Suppressor macrophage treated with lipopolysaccharide for 1 hour (primary cell): ENCODE measurements at places on chromosomes 6 and 20.

DNA sequence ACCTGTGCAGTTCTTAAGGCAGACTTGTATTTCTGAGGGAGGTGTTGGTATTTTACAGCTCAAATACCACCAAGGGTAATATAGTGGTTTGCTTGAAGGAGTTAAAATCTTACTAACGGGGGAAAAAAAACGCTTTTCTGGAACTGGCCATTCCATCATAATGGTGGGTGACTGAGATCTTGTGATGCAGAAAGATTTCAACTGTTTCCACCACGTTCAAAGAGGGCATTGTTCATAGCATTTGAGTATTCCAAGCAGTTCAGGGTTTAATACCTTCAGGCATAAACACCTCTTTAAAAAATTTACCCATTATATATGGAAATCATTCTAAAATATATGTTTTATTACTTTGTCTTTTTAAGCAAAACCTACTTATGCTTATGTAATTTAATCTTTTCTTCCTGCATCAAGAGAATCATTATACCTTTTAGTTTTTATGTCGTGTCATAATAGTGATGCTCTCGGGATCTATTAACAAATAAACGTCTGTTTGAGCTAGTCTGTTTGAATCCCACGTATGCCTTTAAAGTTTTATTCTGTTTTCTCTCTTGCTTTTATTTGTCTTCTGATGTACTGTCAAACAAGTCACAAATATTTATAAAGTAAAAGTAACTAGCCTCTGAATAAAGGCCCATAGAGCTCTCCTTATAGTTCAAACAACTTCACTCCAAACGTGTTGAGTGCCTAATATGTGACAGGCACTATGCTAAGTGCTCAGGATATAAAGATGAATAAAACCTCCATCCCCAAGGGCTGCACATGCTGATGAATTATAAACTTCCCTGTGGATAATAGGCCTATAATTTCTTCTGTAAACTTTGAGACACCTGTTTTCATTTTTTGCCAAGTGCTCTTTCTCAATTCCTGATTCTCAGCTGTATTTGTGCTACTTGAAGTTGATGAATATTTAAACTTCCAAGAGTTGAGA, 298.8 kb upstream of the FERMT1 start:
- no peak for DNase-seq

- peak; percentile 86 for DNase-seq
Measured at GRCh38 chr6:132483779-132484679, 28.9 kb downstream of the STX7 start.

DNA sequence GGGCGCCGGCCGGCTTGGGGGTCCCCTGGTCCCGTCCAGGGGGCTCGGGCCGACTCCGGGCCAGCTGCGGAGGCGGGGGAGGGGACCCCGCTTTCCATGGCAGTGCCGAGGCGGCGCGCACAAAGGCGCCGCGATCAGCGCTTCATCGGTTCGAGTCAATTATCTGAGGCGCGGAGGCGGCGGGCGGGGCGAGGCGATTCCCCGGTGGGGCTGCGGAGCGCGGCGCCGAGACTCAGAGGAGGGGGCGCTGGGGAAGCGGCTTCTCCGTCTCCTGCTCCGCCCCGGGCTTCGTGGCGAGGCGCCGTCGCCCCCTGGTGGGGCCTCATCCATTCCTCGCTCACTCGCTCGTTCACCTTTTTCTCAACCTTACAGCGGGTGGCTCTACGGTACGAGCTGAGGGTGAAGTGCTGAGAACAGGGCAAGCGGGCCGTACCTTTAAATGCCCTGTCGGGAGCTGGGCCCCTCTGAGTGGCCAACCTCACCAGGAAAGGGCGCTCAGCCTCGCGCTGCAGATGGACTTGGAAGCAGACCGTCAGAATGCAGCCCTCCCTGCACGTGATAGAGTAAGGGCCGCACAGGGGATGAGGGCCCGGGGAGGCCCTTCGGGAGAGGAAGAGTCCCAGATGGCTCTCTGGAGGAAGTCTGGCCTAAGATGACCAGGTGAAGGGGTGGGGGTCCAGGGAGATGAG, 39.9 kb downstream of the SLC52A3 start:
- DNase-seq = peak; percentile 86

DNA sequence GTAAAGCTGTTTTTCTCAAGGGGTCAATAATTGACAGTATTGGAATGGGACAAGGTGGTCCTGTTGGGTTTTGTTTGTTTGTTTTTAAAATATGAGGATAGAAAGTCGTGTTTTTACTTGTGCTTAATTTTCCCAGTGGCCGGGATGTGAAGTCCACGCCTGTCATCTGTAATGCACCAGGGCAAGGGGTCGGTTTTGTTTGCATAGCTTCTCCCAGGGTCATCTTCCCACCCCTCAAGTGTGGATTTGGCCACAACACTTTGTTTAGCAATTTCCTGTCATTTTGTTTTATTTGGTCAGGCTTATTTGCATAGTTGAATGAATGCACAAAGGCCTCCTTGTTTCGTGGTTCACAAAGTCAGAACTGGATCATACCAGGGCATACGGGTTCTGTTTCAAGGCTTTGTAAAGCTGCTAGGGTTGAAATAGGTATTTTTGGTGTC, 29.8 kb downstream of the SYNJ2 start:
- no peak for DNase-seq

DNA sequence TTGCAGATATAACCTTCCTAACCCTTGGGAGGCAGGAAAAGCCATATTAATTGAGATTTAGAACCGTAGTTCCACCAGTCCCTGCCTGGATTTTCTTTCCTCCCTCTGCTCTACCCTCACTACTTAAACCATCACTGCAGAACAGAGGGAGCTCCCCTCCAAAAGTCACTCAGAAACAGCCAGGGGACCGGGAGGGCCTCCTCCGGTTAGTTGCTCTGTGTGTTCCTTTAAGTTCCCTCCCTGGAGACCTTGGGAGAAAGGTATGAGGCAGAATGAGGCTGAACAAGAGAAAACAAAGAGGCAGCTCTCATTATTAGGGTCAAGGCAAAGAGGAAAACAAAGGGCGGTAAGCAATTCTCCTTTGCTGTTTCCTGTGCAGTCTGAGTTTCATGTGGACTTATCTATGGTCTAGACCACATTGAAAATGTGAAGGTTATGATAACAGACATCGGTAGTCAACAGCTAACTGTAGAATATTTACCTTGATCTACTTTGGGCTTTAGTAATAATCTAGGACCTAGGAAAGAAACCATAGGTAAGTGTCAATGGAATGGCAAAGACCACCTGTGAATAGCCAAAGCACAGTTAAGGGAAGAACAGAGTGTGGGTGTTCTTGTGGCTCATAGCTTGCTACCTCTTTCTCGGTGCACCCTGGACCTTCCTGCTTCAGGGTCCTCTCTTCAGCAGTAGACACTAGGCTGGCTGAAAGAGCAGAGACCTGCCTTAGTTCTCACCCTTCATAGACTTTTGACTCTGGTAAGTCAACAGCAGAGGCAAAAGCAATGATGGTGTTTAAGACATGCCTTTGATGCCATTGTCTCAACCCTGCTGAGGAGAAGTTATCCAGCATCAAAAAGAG, 250.9 kb upstream of the CITED2 start:
- no peak for DNase-seq

- no peak for DNase-seq
Measured at GRCh38 chr20:59050437-59050836, 7.9 kb upstream of the PRELID3B start.

- DNase-seq = no peak
Measured at GRCh38 chr20:64138276-64138815, 25.9 kb upstream of the MYT1 start.

DNA sequence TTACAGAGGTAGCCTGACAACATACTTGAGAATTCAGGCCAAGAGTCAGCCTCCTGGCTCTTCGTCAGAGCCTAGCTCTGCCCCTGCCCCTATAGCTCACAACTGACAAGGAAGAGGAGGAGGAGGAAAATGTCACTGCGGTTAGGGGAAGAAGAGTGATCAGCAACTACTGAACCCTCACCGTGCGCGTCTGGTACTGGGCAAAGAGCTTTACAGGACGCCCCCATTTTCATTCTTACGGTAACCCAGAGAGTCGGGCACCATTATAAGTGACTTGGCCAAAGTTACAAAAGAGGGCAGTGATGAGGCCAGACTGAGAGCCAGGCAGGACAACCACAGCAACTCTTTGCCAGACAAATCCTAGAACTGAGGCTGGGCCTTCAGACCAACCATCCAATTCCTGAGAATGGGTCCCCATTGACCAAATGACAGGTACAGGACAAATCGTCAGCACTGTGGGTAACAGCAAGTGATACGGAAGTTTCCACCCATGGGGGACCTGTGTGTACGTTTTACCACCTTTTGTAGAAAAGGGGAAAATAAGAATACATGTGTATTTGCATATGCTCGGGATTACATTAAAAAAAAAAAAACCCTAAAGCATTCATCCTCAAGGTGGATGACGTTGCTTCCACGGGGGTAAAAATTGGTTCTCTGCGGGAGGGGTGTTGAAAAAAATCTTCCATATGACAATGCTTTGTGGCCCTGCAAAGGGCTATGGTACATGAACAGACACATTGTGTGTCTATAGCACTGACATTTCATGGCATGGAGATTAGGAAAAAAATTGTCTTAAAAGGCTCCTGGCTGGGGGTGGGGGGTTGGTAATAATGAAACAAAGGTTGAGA, 118.0 kb downstream of the NFATC2 start:
- no peak for DNase-seq

- peak; percentile 86 for DNase-seq
Measured at GRCh38 chr6:138654715-138655634, 118.6 kb upstream of the CCDC28A start.

GRCh38 chr20:8449123-8449522, 317.1 kb downstream of the PLCB1 start:
- DNase-seq = no peak

- DNase-seq = peak; percentile 55
Measured at GRCh38 chr6:17583811-17584210, 16.3 kb upstream of the FAM8A1 start.

GRCh38 chr6:100084991-100085364, 91.0 kb upstream of the MCHR2 start:
- DNase-seq = no peak

DNA sequence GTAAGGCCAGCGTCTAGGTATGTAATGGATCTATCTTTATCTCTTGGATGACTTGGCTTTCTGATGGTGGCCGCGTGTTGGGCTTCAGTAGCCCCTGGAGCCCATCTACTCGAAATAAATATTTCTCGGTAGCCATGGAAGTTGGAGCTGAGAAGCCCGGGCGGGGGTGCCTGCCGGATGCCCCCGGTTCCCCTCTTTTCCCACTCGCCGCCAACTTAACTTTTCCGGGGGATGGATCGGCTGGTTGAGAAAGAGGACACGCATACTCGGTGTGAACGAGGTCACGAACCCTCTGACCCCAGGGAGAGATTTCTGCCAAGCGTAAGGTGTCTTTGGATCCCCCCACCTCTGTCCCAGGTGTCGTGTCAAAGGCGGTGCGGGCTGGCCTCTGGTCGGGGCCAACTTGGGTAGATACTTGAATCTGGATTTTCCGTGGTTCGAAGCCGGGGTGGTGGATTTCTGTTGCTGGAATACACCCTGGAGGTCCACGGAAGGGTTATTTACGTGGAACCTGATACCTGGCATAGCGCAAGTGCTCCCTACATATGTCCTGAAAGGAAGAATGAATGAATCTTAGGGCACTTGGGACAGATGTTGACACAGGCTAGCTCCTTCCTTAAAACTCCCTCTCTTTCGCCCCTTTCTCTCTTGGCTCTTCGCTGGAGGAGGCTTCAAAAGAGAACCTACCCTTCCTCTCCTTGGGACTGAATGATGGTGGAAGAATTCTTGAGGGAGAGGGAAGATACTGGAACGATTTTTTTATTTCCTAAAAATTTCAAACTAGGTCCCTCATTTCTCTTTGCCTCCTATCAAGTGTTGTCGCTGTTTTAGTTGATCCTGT, 996 bp downstream of the DOK5 start:
- DNase-seq = no peak

GRCh38 chr20:32906871-32907495, 48.3 kb downstream of the EFCAB8 start:
- no peak for DNase-seq

DNA sequence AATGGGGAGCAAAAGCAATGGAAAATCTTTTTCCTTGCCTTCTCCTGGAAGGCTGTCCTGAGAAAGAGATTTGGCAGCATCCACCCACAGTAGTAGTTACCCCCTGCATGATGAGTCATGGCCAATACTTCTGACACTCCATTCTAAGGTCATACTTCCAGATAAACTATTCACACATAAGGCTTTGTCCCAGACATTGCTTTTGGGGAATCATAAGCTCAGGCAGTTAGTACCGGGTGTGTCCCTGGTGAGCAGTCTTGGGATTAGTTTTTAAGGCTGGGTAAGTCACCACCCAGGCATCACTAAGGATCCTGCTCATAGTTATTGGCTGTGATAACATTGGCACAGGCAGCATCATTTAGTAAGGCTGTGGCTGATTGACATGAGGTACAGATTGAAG, 160.6 kb upstream of the GGTLC1 start:
- DNase-seq = peak; percentile 11

- no peak for DNase-seq
Measured at GRCh38 chr6:33668328-33668727, 43.2 kb downstream of the UQCC2 start.

DNA sequence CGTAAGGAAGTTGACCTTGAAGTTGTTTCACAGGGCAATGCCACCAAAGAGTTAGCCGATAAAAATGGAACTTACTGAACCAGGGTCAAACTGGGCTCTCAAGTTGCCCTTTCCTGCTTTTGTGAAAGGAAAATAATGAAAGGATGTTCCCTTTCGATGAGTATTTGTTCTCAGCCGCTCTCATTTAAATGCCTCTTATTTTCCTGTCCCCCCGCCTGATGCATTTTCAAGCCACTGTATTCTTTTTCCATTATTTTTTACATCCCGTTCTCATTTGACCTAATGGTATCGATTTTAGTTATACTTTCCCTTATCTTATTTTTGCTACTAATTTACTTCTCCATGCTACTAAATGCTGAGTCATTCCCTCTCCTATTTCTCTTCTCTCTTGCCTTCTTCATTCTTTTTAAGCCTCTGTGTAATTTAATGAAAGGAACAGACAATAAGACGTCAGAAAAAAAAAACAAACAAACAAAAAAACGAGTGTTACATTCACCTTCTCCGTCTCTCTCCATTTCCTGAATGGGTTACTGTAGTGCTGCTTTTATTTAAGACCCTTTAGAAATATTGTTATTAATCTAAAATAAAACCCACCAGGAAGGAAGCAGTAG, 655 bp upstream of the NDUFAF4 start:
- DNase-seq = peak; percentile 12

DNA sequence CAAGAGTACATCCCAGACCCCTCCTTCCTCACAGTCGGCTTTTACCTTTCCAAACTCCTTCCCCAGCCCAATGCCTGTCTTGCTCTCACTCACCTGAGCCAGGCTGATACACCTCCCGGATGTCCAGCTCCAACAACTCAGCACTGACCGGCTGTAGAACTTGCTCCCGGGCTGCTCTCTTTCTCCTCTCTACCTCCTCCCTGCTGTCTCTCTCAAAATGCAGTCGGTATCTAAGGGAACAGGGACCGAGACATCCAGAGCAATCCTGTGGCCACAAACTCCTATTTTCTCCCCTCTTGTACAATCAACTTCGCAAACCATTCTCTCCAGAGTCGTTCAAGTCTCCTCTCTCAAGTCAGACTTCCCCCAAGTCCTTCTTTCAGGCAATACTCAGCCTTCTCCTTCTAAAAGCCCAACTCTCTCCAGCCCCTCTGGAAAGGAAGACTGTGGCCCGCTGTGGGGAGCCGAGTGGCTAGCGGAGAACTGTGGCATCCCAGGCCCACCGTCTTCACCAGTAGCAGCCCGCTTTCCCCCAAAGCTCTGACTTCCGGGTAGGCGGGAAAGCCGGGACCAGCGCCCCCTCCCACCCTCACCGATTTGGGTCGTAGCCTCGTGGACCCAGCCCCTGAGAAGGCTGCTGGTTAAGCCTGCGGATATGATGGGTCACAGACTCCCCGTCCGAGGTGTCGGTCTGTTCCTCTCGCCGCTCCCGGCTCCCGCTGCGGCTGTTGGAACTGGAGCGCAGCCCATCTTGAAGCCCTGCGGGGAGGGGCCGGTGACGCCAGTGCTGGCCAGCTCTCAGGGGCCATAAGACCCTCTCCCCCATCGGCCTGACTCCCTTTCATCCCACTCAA, 1.1 kb downstream of the GNL1 start:
- DNase-seq = no peak
